ENCODE measurements at places on chromosomes 5 and 9. TPM values are rescaled to one million over a fixed set of nuclear protein-coding genes. Genes with fewer than 3 reads are reported as not detected.

Gene KCNT1
- polyA plus RNA-seq: 0.26 TPM

Gene NPR3
- polyA plus RNA-seq: 35.8 TPM

Gene SPATA31A3
- polyA plus RNA-seq: not detected

Gene TRIM7
- polyA plus RNA-seq: 3.5 TPM

Gene SLC6A19
- polyA plus RNA-seq: not detected

Gene ADAMTS2
- polyA plus RNA-seq: 0.12 TPM

Gene PCDHGC3
- 97.0 TPM for polyA plus RNA-seq

Gene CDKN2A
- polyA plus RNA-seq: 41.4 TPM

Gene KIF12
- 0.15 TPM for polyA plus RNA-seq

Gene ACTBL2
- polyA plus RNA-seq: 0.99 TPM

Gene PRUNE2
- 28.6 TPM for polyA plus RNA-seq
